ENCODE measurements at places on chromosomes 3 and 15. TPM values are rescaled to one million over a fixed set of nuclear protein-coding genes. Genes with fewer than 3 reads are reported as not detected.
A peak's percentile ranks its signal among the peaks of the same experiment; 100 is the strongest.

DNA sequence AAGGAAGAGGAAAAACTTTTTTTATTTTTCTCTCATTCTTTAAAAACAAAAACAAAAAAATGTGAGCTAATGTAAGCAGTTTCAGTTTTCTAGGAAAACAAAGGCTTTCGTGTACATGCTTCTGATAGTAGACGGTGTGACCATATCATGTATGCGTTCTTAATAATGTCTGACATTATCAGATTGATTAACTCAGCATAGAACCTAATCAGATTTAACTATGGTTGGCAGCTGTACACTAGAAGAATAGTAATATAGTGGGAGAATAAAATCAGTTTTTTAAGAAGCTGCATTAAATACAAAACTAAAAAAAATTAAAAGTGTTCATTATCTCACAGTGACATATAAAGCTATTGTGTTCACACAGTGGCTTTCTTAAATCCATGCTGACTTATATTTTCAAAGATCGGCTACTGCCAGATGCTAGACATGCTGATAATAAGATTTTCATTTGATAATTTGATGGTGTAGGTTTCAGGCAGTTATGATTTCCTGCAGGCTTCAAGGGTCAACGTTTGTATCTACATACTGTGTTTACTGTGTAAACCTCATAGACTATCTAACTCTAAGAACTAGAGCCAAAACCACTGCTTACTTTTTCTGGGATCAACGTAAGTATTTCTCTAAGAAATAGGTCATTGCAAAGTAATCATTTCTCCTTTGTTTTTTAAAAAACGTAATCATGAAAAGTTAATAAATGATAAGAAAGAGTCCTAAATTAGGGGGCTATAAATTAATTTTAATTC lies 74.0 kb downstream of the UBE2E2 start:
- no peaks in the 10 kb centered on the region for H3K27me3 ChIP-seq
- DNase-seq: no peak
- H3K4me1 ChIP-seq: peaks cover 27% of the 10 kb centered on the region

GRCh38 chr3:102736288-102736974 lies 301.6 kb downstream of the ZPLD1 start:
- no peak overlapping the region for H3K27ac ChIP-seq
- H3K4me1 ChIP-seq: peaks cover 9% of the 10 kb centered on the region
- no peaks in the 10 kb centered on the region for H3K36me3 ChIP-seq
- H3K4me3 ChIP-seq: no peak overlapping the region

GRCh38 chr15:69451951-69452691 lies 497 bp upstream of the RPLP1 start:
- H3K36me3 ChIP-seq: peaks cover 28% of the 10 kb centered on the region
- H3K4me3 ChIP-seq: peak overlapping the region; percentile 81
- DNase-seq: no peak
- peaks cover 43% of the 10 kb centered on the region for H3K4me1 ChIP-seq
- H3K27ac ChIP-seq: peak overlapping the region; percentile 99

- peaks cover 1% of the 10 kb centered on the region for H3K36me3 ChIP-seq
- no peak for DNase-seq
- H3K27me3 ChIP-seq: no peaks in the 10 kb centered on the region
- H3K4me1 ChIP-seq: peaks cover 3% of the 10 kb centered on the region
- H3K4me3 ChIP-seq: no peak overlapping the region
Observed at GRCh38 chr3:172808969-172809546, 58.5 kb downstream of the ECT2 start.

- no peak for DNase-seq
- H3K4me1 ChIP-seq: peaks cover 8% of the 10 kb centered on the region
- peaks cover 2% of the 10 kb centered on the region for H3K27me3 ChIP-seq
- no peak overlapping the region for H3K4me3 ChIP-seq
- no peak overlapping the region for H3K27ac ChIP-seq
- H3K36me3 ChIP-seq: peaks cover 1% of the 10 kb centered on the region
Observed at GRCh38 chr3:138460536-138461205, 26.3 kb downstream of the ESYT3 start.

- no peak overlapping the region for H3K27ac ChIP-seq
- no peaks in the 10 kb centered on the region for H3K4me1 ChIP-seq
- H3K36me3 ChIP-seq: peaks cover 4% of the 10 kb centered on the region
Observed at GRCh38 chr15:77773903-77774302, 141.2 kb upstream of the LINGO1 start.

GRCh38 chr3:125220183-125220582 lies 7.6 kb upstream of the SLC12A8 start:
- no peaks in the 10 kb centered on the region for H3K36me3 ChIP-seq
- no peak overlapping the region for H3K4me3 ChIP-seq
- H3K27me3 ChIP-seq: no peaks in the 10 kb centered on the region
- no peaks in the 10 kb centered on the region for H3K4me1 ChIP-seq
- H3K27ac ChIP-seq: no peak overlapping the region

DNA sequence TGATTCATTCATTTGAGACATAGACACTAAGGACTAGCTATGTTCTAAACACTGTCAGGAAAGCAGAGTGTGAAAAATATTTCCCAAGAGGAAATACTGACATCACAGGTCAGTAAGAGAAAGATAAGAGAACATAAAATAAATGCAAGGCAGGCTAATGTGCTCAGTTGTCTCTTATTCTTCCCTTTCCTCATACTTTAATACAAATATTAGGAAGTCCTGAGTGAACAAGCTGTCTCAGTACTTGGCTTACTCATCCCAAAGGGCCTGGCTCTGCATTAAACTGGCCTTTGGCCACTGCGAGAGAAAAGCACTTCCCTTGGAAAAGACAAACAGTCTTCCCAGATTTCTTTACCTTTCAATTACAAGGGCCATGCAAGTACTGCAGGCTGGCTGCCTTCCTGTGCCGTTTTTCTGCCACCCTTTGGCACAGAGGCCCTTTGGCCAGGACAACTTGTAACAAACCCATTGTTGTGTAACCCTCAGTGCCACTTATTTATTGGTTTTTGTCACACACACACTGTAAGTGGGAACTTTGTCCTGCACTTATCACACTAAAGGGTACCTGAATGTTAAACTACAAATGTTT lies 31.7 kb downstream of the EDC3 start:
- peaks cover 4% of the 10 kb centered on the region for H3K36me3 ChIP-seq
- peaks cover 31% of the 10 kb centered on the region for H3K4me1 ChIP-seq
- peak overlapping the region; percentile 76 for H3K27ac ChIP-seq
- H3K4me3 ChIP-seq: no peak overlapping the region
- no peaks in the 10 kb centered on the region for H3K27me3 ChIP-seq
- no peak for DNase-seq

- H3K27me3 ChIP-seq: peaks cover 4% of the 10 kb centered on the region
- peak overlapping the region; percentile 42 for H3K27ac ChIP-seq
- DNase-seq: no peak
- no peaks in the 10 kb centered on the region for H3K36me3 ChIP-seq
Observed at GRCh38 chr3:38992117-38992760, 59.5 kb downstream of the SCN11A start.

- no peak overlapping the region for H3K27ac ChIP-seq
- no peak for DNase-seq
- peaks cover 52% of the 10 kb centered on the region for H3K4me1 ChIP-seq
- no peaks in the 10 kb centered on the region for H3K36me3 ChIP-seq
Observed at GRCh38 chr3:117736846-117737245, 1027.3 kb downstream of the TUSC7 start.

DNA sequence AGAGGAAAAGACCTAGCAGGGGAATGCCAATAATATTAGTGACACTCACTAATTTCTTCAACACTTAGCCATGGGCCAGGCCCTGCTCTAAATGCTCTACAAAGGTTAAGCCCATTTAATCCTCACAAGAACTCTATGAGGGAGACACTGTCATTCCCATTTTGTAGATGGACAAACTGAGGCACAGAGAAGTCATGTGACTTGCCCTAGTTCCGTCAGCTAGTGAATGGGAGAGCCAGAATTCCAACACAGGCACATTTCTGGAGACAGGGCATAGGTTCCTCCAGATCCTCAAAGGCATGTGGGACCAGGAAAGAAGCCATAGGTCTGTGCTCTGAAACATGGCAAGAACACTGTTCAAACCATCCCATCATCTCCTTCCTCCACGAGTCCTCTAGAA lies 31.5 kb downstream of the LOXL1 start:
- H3K4me3 ChIP-seq: no peak overlapping the region
- DNase-seq: no peak
- no peak overlapping the region for H3K27ac ChIP-seq
- peaks cover 61% of the 10 kb centered on the region for H3K4me1 ChIP-seq

DNA sequence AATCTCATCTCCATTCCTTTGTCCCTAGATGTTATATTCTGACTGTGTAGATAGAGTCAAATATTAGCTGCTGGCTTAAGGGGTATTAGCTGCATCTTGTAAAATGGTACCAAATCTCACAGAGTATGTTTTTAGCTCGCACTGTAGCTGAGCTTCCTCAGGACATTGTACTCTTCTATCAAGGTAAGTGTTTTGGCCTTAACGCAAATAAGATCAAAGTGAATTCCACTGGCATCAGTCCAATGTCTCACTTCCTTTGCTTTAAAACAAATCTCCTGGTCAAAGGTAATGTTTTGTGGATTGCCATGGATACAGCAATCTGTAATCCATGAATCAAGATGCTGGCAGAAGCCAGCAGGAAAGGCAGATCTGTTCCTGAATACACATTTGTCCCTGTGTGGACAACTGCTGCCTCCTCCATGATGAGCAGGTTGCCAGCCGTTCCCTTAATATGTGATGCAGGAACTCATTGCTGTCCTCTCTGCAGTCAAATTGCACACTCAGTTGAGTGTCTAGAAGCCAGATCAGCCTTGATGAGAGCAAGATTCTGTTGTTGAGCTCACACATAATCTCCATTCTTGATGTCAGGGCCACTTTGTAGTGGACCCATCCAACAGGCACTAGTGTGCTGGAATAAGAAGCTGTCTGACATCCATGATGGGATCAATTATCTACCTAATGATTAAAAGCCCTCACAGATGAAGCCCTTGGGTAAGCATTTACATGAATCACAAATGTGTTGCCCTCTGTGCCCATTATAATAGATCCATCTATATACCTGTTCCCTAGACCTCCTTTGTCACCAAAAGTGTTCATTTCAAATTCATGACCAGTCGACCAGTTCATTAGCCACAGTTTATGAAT lies 96.6 kb upstream of the AGTR1 start:
- peaks cover 19% of the 10 kb centered on the region for H3K4me1 ChIP-seq
- no peak overlapping the region for H3K4me3 ChIP-seq
- no peaks in the 10 kb centered on the region for H3K27me3 ChIP-seq
- no peak overlapping the region for H3K27ac ChIP-seq

DNA sequence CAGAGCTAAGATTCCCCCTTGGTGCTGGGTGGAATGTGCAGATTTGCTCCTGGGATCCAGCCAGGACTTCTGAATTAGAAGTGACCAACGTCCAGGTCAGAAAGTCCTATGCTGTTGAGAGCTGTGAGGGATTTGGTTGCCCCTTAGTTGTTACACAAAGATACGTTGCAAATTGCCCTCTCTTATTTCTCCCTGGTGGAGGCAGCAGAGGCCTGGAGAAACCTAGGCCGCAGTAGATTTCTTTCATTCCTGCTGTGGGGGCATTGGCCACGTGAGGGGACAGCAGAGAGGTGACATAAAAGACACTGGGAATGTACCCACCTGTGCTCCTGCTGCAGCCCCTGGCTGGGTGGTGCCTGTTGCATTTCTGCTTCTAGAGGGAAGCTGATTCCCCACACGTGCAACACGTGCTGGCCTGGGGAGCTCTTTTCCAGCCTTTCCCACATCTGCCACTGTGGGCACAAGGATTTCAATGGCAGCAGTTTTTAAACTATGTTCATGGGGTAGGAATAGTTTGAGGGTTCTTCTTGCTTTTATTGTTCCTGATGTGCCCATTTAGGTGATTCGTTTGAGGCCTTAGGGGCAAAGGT lies 65.7 kb downstream of the SYNM start:
- no peak overlapping the region for H3K4me3 ChIP-seq
- H3K27ac ChIP-seq: peak overlapping the region; percentile 96
- H3K36me3 ChIP-seq: peaks cover 14% of the 10 kb centered on the region

GRCh38 chr3:58434990-58435389 lies 1.4 kb upstream of the PDHB start:
- H3K27ac ChIP-seq: peak overlapping the region; percentile 88
- peak overlapping the region; percentile 42 for H3K4me3 ChIP-seq
- DNase-seq: no peak
- peaks cover 7% of the 10 kb centered on the region for H3K36me3 ChIP-seq
- H3K4me1 ChIP-seq: peaks cover 42% of the 10 kb centered on the region
- no peaks in the 10 kb centered on the region for H3K27me3 ChIP-seq

DNA sequence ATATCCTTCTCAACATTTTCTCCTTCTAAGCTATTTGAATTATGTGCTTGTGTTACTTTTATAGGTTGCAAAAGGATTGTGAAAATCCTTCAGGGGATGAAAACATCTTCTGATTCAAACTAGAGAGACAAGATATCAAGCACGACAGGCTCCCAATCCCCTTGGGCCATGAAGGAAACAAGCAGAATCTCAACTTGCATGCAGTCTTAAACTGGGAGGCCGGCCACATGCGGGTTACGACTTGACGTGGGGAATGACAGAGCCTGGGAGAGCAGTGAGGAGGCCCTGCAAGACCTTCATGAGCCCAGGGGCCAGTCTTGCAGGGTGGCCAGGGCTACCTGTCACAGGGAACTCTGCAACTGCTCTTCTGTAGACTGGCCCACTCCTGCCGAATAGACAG lies 94.4 kb downstream of the SCN11A start:
- H3K27me3 ChIP-seq: peaks cover 10% of the 10 kb centered on the region
- no peak overlapping the region for H3K4me3 ChIP-seq
- no peaks in the 10 kb centered on the region for H3K4me1 ChIP-seq
- no peak for DNase-seq
- H3K27ac ChIP-seq: no peak overlapping the region

GRCh38 chr3:115758076-115758763 lies 134.9 kb downstream of the GAP43 start:
- H3K27me3 ChIP-seq: peaks cover 16% of the 10 kb centered on the region
- no peak for DNase-seq
- H3K4me1 ChIP-seq: peaks cover 3% of the 10 kb centered on the region
- H3K4me3 ChIP-seq: no peak overlapping the region
- H3K36me3 ChIP-seq: peaks cover 10% of the 10 kb centered on the region
- H3K27ac ChIP-seq: no peak overlapping the region

DNA sequence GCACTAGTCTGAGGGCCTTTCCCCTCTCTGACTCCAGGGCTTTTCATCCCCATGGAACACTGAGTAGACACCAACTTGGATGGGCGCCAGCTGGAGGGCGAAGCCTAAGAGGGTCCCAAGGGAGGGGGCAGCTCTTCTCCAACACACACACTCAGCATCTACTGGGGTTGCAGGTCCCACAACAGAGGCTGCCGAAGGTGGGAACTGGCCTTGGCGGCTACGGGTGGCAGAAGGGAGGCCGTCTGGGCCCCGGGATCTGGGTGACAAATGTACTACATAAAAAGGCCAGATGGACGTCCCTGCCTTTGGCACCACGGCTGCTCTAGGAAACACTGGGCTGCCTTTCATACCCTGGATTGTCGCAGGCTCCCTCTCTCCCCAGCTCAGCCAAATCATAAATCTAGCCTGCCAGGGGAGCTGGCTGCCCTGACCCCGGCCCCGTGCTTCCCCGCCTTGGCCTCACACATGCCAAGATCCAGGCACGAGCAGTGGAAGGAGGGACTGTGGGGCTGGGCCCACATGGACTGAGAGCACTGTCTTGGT lies 31.5 kb downstream of the SEMA5B start:
- peaks cover 38% of the 10 kb centered on the region for H3K27me3 ChIP-seq
- H3K27ac ChIP-seq: no peak overlapping the region
- DNase-seq: no peak
- peaks cover 8% of the 10 kb centered on the region for H3K36me3 ChIP-seq
- H3K4me3 ChIP-seq: no peak overlapping the region
- H3K4me1 ChIP-seq: peaks cover 23% of the 10 kb centered on the region

SLC22A13 gene
- 0.97 TPM for total RNA-seq

TBC1D21 gene
- total RNA-seq: not detected

CCDC54 gene
- total RNA-seq: not detected

FBXL22 gene
- total RNA-seq: 3.9 TPM

CHCHD4 gene
- 6.1 TPM for total RNA-seq

NR1I2 gene
- total RNA-seq: not detected

EMC7 gene
- 88.6 TPM for total RNA-seq

SKOR1 gene
- total RNA-seq: 0.27 TPM

FGF7 gene
- total RNA-seq: not detected

RLBP1 gene
- total RNA-seq: not detected

All from chondrocyte (in vitro differentiated cells).